GM12864 (cell line): ENCODE measurements at places on chromosomes 1 and 21.
A peak's percentile ranks its signal among the peaks of the same experiment; 100 is the strongest.

DNA sequence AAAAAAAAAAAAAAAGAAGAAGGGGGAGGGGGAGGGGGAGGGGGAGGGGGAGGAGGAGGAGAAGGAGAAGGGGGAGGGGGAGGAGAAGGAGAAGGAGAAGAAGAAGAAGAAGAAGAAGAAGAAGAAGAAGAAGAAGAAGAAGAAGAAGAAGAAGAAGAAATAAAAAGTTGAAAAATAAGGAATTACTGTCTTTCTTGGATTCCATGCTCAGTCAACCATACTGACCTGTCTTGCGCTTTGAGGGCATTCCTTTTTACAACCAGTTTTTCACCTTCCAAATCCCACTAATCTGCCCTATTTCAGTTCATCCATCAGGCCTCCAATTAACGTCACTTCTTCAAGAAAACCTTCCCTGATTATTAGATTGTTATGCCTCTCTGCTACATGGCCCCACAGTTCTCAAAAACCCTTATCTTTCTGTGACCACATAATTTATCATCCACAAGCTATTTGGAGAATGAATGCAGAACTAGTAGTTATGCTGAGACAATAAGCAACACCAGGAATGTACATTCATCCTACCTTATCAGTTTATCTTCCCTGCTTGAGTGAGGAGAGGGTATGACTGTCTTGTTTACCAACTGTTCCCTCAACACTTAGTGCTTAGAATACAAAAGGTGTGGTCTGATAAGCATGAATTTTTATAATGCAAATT is 57.5 kb upstream of the GUCA2A start:
- DNase-seq: no peak

GRCh38 chr21:29217818-29218291 is 80.9 kb upstream of the BACH1 start:
- DNase-seq: no peak

GRCh38 chr1:23910553-23911246 is 2.5 kb downstream of the CNR2 start:
- DNase-seq: peak; percentile 84

DNA sequence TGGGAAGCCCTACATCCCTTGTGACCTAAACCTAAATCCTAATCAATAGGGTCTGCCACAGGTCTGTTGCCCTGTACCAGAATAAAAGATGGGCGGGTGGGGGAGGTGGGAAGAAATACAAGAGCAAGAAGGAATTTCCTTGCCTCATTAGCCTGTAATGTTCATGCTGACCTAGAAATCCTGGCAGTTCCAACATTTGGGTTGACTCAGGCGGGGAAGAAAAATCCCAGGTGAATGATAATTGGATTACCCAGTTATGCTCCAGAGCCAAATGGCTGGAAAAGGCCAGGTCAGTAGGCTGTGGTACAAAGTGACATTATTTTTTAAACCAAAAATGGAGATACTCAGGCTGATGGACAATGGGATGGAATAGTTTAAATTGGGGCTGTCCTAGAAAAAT is 27.3 kb upstream of the A3GALT2 start:
- no peak for DNase-seq

DNA sequence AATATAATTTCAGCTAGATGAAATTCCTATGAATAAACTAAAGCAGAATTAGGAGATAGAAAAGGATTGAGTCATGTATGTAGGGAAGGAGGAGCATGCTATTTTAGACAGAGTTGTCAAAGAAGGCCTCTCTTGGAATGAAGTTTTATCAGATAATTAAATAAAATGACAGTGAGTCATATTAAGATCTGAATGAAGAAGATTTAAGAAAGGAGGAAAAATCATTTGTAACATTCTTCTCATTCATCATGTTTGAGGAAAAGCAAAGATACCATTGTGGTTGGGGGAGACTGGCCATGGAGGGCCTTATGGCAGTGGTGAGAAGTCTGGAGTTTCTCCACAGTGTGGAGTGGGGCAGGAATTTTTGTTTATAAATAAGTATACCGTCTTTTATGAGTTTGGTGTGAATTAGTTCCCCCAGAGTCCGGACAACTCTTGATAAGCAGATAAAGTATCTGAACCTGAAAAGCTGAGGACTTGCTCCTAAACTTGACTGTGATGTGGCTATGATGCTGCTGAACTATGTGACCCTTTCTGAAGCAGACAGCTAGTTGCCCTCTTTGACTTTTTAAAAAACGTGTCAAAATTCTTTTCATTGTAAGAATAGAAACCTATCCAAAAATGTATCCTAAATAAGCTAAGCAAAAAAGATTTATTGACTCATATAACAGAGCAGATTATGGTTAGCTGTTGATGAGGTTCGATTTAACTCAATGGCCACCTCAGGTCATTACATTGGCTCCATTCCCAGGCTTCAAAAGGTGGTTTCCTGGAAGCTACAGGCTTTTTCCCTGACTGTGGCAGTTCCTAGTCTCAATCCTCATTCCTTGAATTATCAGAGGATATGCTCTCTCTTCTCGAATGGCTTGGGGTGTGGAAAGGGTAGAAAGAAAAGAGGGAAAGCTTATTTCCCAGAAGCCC is 90.8 kb downstream of the LHX9 start:
- no peak for DNase-seq

- DNase-seq: no peak
These were observed 434.6 kb downstream of the SMYD3 start for GRCh38 chr1:246072456-246072955.

GRCh38 chr1:192852001-192852947 is 43.4 kb downstream of the RGS2 start:
- DNase-seq: no peak

- no peak for DNase-seq
These were observed 36.5 kb downstream of the PTPN14 start for GRCh38 chr1:214514819-214515383.

DNA sequence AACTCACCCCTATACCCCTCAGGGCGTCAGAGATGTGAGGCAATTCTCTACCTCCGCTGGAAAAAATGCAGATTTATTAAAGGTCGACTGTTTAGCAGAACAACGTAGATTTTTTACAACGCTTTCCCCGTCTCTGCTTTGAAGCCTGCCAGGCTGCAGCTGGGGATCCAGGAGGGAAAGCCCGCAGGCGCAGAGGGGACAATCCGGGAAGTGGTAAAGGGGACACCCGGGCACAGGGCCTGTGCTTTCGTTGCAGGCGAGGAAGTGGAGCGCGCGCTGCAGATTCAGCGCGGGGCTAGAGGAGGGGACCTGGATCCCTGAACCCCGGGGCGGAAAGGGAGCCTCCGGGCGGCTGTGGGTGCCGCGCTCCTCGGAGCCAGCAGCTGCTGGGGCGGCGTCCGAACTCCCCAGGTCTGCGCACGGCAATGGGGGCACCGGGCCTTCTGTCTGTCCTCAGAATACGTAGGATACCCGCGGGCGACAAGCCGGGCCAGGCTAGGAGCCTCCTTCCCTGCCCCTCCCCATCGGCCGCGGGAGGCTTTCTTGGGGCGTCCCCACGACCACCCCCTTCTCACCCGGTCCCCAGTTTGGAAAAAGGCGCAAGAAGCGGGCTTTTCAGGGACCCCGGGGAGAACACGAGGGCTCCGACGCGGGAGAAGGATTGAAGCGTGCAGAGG is 5.5 kb downstream of the SIM2 start:
- DNase-seq: no peak

DNA sequence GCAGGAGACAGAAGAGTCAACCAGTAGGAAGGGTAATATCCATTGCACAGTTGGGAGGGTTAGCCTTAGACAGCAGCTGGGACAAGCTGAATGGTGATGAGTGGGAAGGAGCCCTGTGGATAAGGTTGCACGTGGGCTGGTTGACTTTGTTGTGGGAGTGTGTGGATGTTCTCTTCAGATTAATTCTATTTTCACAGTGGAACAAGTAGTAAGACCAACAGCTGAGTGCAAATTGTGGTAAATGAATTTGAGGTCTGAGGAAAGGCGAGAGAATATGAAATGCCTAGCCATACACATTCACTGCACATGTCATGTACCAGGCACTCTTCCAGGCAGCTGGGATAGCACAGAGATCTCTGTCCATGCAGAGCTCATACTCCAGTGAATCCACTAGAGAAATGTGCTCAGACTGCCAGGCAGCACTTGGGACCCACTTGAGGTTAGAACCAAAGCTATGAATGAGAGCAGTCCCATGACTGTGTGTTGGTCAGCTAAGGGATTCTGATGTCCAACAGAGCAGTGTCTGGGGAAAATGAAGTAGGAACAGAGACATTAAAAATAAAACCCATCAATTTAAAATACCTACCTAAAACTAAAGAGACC is 25.2 kb upstream of the VTCN1 start:
- no peak for DNase-seq

DNA sequence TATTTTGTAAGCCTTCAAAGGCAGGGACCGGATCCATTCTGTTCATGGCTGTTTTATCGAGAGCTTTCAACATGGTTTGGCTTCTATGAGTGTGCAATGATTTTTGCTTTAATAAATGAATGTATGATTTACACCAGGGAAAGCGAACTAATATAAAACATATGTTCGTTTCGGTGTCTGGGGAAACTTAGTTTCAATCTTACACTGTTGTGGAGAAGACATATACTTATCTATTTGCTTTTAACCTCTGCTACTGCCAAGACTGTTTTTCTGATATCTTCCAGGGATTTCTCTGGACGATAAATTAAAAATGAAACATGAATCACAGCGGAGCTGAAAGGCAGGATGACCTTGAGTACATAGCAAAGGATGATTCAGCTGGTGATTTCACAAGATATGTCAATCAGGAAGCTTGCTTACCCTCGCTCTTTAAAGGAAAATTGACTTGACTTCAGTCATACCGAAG is 14.7 kb upstream of the CYYR1 start:
- no peak for DNase-seq

- DNase-seq: no peak
These were observed 153.0 kb downstream of the TNFSF18 start for GRCh38 chr1:172897738-172898137.

- DNase-seq: no peak
These were observed 68.2 kb downstream of the BRINP2 start for GRCh38 chr1:177238967-177239366.

GRCh38 chr1:174580801-174581200 is 133.0 kb downstream of the GPR52 start:
- DNase-seq: no peak

DNA sequence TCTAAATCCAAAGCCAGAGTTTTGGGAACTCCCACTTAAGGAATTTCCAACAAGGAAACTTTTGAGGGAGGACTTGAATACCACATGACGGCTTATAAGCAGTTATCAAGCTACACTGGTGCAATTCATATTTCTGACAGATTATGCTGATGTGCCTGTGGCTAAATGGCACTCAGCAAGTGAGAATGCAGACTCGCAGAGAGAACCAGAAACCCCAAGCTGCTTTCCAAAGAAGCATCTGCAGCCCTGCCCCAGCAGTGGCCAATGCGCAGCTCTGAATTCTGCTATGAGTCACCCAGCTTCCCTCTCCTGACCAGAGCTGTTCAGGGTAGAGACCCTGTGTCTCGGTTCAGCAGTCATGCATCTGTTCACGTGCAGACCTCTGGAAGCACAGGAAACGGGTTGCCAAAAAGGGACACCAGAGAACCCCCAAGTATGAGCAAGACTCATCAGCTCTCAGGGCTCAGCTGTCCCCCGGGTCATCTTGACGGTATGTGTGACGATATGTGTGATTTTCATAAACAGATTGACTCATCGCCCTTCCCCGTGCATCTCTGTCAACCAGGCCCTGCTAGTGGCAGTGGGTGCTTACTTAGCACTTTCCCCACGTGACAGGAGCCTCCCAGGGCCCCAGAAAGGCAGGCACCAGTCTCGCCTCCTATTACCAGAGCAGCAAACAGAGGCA is 76.3 kb downstream of the ITPKB start:
- peak; percentile 100 for DNase-seq

- no peak for DNase-seq
These were observed 144.2 kb upstream of the C1orf105 start for GRCh38 chr1:172276120-172276818.

DNA sequence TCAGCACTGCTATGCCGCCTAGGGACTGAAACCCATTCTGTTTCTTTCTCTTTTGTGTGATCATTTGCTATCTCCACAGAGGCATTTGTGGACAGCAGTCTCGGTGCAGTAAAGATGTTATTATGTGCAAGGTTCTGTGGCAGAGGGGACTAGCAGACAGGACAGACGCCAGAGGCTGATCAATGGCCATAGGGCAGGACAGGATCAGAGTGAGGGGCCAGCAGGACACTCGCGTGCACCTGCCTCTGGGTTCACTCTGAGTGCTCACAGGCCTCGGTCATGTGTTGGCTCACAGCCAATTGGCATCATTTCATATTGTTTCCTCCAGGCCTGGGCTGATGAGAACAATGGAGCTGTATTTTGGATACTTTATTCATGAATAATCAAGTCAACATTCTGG is 212.6 kb downstream of the TGFB2 start:
- DNase-seq: no peak
